ENCODE measurements at places on chromosomes 3 and 15.

- no peak for DNase-seq
Measured at GRCh38 chr3:172087198-172087597, 47.8 kb downstream of the FNDC3B start.

- no peak for DNase-seq
Measured at GRCh38 chr3:111741181-111741580, 117.9 kb upstream of the PHLDB2 start.

DNA sequence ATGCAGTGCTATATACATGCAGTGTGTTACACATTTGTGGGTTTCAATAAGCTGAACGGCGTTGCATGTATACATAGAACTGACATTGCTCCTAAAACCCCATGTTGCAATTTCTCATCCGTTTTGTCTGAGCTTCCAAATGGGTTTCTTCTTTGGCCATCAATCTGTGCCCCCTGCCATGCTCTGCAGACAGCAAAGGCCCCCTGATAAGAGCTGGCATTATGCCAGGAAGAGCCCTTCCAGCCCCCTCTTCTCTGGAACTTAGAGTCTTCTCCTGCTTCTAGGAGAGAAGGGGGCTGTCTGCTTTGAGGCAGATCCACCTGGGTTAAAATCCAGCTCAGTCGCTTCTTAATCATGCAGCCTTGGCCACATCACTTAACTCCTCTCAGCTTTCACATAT is 254.0 kb downstream of the SLCO3A1 start:
- DNase-seq = no peak

- DNase-seq = no peak
Measured at GRCh38 chr15:35399901-35400300, 146.1 kb downstream of the DPH6 start.

DNA sequence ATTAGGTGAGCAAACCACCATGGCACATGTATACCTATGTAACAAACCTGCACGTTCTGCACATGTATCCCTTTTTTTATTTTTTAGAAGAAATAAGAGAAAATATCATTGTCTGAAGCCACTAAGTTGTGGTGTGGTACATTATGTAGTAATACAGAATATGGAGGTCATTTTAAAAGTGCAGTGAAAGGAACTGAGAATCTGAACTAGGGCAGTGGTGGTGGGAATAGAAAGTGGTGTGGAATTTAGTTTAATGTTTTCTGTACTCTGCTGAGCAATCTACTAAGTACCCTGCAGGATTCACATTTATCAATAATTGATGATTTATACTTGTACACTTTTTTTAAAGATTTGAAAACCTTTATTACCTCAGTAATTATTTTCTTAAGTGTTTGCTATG is 283.5 kb downstream of the CHL1 start:
- DNase-seq = no peak

- DNase-seq = no peak
Measured at GRCh38 chr15:72554471-72555425, 80.6 kb downstream of the ARIH1 start.

All from NK-92 treated with Interleukin-12 subunit alpha and Interleukin-12 subunit beta, amount 100 ng/mL, for 24 hours (cell line).